HS-27A (cell line): ENCODE measurements at places on chromosomes 7 and 10.

- DNase-seq, result no peak
These were observed 79.9 kb downstream of the HYCC1 start for GRCh38 chr7:22934023-22934422.

DNA sequence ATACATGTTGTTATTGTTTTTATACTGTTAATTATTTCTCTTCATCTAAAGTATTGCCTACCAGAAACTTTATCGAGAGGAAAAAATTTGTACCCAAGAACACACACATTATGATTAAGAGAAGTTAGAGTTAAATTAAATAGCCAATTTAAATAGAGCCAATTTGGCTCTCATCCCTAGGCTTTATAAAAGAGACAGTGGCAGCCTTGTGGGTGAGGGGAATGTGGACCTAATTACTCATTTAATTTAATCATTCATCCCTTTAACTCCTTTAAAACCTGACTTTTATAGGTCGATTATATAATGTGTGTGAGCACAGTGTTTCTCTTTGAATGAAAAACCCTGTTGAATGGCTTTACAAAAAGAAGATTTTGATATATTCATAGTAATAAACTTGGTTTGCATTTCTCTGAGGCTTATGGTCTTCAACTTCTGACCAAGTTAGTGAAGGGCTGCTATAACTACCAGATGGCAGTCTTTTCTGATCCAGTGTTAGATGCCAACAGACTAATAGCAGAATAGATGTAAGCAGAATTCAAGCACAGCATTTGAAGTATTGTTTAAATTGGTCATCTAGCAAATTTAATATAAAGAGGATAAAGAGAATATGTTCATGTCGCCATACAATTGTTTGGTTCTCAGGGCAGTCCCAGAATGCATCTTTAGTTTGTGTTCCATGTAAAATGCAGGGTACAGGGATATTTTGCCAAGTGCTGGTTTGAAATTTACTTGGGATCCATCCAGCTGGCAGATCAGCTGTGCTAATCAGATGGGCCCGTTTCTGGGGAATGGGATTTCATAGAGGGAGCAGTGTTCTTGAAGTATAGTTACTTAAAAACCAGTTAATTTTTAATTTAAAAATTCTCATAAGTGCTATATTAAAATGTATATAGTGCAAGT is 25.3 kb downstream of the ADD3 start:
- no peak for DNase-seq

DNA sequence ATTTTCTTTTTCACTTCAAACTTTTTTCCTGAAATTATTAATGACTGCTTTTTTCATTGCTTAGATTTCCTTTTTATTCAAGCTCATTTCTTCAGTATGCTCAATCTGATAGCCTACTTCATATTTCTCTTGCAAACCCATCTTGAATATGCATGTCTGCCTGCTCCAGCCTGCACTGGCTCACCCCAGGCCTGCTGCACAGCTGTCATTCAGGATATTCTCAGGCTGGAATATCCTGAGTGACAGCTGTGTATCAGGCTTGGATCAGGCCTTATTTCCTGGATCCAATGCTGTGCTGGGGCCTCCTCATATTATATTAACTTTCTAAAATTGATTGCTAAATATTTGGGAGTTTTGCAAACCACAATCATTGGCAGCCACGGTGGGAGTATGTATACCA is 120.2 kb upstream of the TNS3 start:
- no peak for DNase-seq

GRCh38 chr7:46695051-46695708 is 774.1 kb upstream of the IGFBP3 start:
- DNase-seq, result no peak

DNA sequence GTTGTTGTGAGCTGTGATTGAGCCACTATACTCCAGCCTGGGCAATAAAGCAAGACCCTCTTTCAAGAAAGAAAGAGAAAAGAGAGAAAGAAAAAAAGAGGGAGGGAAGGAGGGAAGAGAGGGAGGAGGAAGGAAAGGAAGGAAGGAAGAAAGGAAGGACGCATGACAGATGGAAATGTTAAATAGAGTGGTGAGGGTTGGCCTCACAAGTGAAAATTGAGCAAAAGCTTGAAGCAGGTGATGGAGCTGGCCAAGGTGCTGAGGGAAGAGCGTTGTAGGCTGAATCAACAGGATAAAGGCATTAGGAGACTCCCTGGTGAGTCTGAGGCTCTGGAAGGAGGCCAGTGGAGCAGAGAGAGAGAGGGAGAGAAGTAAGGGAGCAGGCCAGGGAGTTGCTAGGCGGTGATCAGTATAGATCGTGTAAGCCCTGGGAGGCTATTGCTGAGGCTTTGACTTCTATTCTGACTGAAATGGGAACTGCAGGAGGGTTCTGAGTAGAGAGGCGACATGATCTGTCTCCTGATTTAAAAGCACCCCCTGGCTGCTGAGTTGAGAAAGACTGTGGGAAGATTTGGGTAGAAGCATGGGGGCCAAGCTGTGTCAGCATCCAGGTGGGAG is 26.5 kb upstream of the TMEM248 start:
- DNase-seq, result no peak

DNA sequence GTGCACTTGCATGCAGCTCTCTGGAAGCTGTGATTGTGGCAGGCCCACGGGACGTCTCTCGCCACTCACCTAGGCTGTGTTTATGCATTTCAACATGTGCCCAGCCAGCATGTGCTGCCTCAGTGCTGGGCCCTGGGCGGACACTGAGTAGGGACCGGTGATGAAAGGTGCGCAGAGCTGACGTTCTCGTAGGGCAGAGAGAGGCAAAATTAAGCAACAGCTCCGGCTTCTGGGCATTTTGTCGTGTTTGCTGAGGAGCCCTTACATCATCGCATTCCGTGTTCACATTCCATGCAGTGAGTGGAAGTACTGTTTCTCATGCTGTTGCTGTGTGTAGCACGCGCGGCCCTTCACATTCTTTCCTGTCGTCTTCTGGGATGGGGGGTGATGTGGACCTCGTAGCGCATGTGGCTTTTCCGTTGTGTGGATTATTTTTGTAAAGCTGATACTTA is 50.5 kb downstream of the PRF1 start:
- no peak for DNase-seq

GRCh38 chr7:65953001-65953720 is 28.9 kb downstream of the GUSB start:
- DNase-seq, result no peak

GRCh38 chr10:78777867-78778266 is 290.9 kb upstream of the ZMIZ1 start:
- no peak for DNase-seq

DNA sequence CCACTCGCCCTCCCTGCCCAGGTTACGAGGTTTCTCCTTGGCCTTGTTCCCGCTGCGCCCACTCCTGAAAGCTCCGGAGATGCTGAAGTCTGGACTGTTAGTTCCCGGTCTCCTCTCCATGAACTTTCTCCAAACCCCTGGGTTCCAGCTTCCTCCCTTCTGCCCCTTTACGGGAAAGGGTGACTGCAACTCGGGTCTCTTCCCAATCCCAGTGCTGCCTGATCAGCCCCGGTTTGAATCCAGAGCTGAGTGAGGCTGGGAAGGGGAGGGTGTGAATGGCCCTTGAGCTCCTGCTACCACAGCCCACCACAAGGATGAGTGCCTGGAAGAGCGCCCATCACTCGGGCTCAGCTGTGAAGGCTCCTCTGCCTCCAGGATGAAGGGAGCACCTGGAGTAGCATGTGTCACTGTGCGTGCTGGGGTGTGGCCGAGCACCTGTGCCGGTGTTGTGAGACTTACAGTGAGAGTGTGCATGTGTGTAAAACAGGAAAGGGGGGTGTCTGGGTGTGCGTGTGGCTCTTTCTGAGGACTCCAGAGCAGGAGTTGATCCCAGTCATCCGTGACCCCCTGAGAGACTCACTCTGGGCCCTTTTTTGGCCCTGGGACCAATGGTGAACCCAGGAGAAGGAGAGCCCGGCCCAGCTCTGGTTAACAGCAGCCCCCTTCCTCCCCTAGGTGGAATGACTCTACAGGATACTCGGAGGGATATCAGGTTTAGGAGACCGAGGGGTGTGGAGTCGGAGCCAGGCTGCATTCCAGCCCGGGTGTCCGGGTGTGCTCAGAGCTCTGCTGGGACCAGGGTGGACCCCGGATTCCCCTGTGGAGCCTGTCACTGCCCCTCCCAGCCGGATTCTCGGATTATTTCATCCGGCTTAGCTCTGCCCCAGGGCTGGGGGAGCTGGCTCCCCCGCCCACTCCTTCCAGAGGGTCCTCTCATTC is 1.1 kb upstream of the ZNF467 start:
- no peak for DNase-seq

DNA sequence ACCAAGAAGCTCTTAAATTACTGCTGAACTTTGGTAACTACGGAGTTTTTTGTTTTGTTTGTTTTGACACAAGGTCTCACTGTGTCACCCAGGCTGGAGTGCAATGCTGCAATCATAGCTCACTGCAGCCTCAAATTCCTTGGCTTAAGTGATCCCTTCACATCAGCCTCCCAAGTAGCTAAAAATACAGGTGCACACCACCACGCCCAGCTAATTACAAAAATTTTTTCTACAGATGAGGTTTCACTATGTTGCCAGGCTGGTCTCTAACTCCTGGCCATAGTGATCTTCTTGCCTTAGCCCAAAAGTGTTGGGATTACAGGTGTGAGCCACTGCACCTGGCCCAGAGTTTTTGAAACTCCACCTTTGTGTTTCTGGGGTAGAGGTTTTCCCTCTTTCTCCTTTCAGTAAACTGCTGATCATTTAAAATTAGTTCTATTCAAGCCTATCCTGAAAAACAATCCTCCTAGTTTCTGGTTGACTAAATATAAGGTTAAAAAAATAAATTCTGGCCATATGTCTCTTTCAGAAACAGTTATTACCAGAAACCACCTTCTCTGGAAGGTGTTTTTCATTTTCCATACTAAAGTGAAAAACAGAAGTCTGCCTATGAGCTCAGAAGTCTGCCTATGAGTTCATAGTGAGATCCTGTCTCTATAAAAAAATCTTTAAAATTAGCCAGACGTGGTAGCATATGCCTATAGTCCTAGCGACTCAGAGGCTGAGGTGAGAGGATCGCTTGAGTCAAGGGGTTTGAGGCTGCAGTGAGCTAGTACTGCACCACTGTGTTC is 63.9 kb downstream of the VOPP1 start:
- no peak for DNase-seq

- DNase-seq, result no peak
These were observed 253.7 kb downstream of the ARHGAP21 start for GRCh38 chr10:24469993-24470392.

DNA sequence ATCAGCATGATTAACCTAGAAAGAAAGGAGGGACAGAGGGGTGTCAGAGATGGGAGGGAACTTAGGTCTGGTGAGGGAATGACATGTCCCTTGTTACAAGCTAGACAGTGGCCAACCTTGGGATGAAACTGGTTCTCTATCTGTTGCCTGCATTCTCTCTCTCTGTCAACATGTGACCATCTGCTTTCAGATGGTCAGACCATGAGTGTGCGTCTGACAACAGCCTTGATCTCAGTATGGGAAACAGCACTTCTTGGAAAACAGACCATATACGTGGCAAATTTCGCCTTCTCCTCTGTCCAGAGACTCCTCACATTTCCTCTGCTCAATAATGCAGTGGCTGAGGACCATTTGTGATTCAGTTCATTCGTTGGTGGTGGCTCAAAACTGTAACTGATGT is 845.9 kb downstream of the TYW1 start:
- no peak for DNase-seq

DNA sequence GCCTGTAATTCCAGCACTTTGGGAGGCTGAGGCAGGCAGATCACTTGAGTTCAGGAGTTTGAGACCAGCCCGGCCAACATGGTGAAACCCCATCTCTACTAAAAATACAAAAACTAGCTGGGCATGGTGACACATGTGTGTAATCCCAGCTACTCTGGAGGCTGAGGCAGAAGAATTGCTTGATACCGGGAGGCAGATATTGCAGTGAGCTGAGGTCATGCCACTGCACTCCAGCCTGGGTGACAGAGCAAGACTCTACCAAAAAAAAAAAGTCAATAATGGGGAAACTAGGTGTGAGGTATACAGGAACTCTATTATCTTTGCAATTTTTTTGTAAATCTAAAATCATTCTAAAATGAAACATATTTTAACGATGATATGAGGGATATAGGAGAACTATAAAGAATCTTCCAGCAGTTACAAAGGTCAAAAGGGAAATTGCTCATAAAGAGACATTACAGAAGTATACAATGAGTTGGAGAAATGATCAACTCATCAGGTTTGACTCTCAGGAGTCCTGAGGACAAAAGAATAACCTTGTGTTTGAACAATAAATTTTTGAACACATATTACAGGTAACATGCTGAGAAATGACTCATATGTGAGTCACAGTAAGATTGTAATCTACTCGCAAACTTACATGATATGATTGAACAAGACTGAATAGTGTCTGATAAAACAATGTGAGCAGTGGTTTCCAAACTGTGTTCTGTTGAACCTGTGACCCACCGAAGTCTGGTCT is 272.6 kb downstream of the FGFR2 start:
- DNase-seq, result no peak
